ENCODE measurements at places on chromosomes 4 and X. TPM values are rescaled to one million over a fixed set of nuclear protein-coding genes. Genes with fewer than 3 reads are reported as not detected.

TNIP3 gene
- total RNA-seq: under 0.01 TPM

GRCh38 chrX:118522230-118522926, 26.8 kb downstream of the DOCK11 start:
- no peak for DNase-seq

GRCh38 chrX:150688911-150689451, 4.2 kb upstream of the MTMR1 start:
- peak; percentile 36 for DNase-seq

- DNase-seq: no peak
Observed at GRCh38 chr4:94635177-94635576, 122.6 kb upstream of the BMPR1B start.

DNA sequence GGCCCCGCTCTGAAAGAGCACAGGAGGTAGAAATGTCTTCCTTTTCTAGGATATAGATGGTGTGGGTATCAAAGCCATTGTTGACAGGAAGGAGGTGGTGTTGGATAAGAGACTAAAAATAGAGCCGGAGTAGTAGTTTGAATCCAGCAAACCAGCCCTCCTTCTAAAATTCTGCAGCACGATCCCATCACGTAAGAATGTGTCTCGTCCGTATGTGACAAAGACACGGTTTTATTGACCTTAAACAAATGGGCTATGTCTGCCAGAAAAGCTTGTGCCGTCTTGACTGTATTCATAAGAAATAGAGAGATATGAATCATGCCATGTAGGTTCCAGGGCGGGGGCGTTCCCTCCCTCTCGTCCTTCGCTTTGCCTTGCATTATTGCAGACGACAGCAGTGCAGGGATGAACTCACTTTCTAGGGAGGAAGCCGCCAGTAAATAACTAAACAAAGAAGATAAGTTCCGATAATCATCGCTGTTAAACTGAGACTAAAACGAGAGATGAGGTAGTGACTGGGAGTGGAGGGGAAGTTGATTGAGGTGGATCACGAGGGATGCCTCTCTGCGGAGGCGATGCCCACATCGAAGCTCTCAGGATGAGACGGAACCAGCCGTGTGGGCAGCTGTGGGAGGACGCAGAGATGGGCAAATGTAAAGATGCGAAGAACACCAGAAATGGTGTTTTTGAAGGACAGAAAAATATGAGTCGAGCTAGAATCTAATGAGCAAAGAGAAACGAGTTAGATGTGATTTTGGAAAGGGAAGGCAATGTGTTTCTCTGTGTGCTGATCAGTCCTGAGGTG, 3.4 kb downstream of the TENM3 start:
- DNase-seq: no peak

DNA sequence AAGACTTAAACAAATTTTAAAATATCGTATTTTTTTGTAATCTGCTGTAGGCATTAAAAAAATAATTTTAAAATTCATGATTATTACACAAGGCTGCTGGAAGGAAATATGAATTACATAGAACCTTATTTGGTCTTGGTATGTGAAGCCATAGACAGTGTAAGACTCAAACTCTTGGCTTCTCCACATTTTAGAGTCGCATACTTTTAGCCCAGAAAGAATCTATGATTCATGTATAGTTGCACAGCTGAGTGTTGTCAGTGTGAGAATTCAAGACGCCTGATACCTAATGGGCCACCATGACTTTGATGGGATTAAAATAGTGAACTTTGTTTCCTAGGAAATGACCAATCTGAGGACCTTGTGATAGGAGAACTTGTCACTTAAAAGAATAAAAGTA, 1.4 kb downstream of the INTU start:
- DNase-seq: no peak

DNA sequence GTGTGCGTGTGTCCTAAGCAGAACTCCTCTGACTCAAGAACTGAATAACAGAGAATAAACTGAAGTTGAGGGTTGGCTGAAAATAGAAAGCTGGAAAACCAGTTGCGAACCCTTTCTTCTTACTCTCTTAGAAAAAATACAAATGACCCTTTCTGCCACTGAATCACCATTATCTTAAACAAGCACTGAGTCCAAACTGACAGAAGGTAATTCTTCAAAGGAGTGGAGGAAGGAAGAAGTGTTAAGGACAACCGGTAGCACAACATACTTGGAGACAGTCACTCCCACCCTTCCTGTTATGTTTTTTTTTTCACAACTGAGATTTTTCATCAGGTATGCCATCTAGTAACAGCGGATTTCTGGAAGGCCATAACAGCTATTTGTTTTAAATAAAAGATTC, 38.1 kb downstream of the HELQ start:
- no peak for DNase-seq

DNA sequence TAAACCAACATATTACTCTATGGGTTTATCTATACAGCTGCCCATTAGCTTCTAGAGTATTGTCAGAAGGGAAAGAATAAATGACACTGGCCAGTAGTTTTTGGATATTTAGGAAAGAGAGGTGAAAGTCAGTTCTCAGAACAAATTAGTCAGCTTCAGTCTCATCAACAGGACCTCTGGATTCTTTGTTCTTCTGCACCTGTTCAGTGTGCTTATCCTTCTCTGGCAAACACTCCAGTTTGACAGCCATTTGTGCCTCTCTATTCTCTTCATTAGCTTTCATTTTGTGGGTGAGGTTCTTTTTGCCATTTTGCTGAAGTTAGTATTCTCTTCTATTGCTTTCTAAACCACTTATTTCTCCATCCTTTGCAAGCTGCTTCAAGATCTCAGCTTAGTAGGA, 107.0 kb downstream of the PCDH18 start:
- no peak for DNase-seq

Data from dermis microvascular lymphatic vessel endothelial cell (primary cell).